Naive thymus-derived CD8-positive, alpha-beta T cell (primary cell): ENCODE measurements at places on chromosomes 7 and 10. TPM values are rescaled to one million over a fixed set of nuclear protein-coding genes. Genes with fewer than 3 reads are reported as not detected.

The GPER1 gene
- total RNA-seq, result not detected

DNA sequence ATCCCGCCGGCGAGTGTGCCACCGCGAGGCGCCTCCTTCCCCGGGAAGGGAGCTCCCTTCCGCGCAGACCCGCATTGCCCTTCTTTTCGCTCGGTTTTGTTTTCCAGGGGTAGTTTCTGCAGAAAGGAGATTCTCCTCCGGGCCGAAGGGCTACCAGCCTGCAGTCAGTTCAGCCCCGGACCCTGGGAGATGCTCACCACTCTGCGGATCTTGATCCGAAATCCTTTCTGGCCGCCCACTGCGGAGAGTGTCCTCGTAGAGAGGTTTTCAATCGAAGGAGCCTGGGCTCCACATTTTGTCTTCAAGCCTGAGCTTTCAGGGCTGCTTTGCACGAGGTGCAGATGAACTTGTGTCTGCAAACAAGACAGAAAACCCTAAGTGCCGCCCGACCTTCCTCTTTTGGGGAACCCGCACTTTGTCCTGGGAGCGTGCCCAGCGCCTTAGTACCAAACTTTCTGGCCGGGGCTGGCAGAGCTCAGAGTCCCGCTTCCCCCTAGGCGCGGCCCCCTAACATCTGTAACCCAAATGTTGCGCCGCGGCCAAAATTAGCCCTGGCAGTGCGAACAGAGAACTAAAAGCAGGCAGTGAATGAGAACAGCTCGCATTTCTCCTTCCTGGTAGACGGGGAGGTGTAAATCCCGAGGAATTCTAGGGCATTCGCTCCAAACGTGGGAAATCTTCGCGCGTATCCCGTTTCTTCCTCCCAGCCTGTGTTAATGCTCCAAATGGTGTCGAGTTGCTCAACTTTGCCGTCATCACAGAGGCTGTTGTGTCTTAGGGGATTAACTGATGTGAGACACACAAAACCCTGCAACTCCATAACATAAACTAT is 6.7 kb upstream of the EN2 start:
- DNase-seq, result no peak

The PCBD1 gene
- total RNA-seq, result 6.0 TPM

The ZNF775 gene
- total RNA-seq, result 5.9 TPM

- DNase-seq, result no peak
Measured at GRCh38 chr7:135184254-135184841, 13.8 kb upstream of the CYREN start.

DNA sequence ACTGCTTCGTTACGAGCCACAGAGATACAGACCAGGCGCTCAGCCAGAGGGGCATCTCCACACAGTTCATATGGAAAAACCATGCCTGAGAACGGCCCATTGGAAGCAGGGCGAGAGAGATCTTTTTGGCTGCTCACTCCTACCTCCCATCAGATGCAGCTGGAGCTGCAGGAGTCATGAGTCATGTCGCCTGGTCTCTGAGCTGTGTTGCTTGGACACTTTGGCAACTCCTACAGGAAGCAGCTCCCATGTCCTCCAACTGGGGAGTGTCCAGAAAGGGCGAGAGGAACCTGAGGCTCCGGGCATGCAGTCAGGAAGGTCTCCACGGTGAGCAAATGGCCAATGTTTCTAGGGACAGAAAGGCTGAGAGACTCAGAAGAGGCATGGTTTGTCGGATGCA is 24.9 kb downstream of the INSIG1 start:
- no peak for DNase-seq

DNA sequence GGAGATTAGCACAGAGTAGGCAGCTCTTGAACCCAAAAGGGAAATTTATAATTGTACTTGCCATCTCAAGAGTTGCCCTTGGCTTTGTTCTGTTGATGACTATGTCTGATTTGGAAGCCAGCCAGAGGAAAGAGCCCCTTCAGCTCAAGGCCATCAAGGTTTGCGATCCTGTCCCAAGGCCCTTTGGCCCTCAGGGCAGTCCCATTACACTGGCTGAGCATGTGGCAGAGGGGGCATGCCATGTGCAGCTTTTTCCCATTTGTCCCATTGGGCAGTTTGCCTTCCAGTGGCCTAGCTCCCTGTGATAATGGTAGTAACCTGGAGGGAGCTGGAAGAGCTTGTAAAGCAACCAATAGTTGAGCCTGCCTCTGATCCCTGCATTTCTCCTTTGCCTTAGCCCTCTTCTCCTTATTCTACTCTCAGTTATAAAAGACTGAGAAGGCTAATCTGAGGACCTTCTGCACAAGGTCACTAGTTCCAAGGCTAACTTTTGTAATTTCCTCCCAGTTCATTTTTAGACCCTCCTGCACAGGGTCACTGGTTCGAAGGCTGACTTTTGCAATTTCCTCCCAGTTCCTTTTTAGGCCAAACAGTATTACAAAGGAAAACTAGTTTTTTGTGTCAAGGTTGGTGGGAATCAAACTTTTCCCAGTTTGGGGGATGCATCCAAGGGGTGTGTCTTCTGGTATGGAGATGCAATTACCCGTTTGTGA is 31.0 kb upstream of the ARHGAP12 start:
- no peak for DNase-seq

The IDI2 gene
- total RNA-seq, result not detected

- DNase-seq, result no peak
Measured at GRCh38 chr10:72353965-72354355, 759 bp downstream of the DNAJB12 start.

The C10orf67 gene
- total RNA-seq, result not detected

- DNase-seq, result no peak
Measured at GRCh38 chr10:846126-846685, 85.3 kb downstream of the LARP4B start.

DNA sequence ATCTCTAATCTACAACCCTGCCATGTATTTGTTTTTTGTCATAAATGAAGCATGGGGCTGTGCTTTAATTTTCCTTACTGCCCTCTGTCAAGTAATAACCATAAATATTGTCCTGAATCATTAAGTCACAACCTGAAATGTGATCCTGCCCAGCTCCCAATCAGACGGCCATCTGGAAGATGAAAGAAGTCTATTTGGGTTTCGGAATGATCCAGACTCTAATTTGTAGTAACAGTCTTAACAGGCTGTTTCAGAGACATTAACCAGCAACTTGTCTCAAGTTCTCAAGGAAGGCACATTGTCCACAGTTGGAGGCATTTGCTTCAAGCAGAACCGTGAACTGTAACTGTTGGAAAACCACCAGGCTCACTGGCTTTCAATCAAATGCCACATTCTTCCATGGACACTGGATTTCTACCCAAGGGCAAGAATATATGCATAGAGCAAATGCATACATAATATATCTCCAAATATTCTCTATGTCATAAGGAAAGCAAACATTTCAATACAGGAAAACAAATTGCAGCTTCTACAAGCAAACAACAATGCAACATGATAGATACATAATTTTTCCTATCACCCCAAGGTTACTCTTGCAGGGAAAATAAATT is 405.2 kb upstream of the NPVF start:
- DNase-seq, result no peak

- DNase-seq, result no peak
Measured at GRCh38 chr7:130946114-130946513, 212.1 kb upstream of the KLF14 start.

DNA sequence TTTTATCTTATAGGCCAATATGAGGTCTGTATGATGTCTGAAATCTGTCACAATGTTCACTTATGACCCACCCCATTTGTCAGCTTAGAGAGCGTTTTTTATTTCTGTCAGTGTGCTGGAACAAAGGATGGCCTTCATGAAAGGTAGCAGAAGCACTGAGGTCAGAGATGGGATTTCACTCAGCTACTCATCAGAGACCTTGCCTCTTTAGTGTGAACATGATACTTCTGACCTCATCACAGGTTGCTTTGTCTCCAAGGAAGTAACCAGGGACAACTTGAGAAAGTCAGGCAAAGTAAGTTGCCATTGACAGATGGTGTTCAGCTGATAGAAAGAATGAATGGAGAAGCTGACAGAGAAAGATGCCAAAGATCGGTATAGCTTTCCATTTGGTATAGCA is 16.3 kb downstream of the YAE1 start:
- no peak for DNase-seq

- no peak for DNase-seq
Measured at GRCh38 chr10:73644767-73645166, 3.5 kb upstream of the MYOZ1 start.

- DNase-seq, result no peak
Measured at GRCh38 chr7:74479961-74480829, 26.5 kb downstream of the GTF2IRD1 start.

DNA sequence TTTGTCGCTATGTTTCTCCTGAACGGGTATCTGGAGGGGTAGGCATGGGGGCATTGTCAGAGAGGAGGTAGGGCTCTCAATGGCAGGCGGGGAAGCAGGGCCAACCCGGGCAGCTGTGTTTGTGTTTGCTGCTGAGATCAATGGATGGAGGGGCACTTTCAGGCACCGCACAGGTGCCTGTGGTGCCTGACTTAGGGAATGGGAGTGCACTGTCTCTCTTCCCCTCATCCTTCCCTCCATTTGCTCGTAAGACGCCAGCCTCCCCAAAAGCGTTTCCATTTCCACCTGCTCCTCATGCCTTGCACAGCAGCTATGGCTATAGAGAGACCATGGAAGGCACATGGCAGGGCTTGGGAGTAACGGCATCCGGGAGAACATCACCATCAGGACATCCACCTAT is 615.9 kb upstream of the FOXK1 start:
- DNase-seq, result no peak

GRCh38 chr10:77531441-77532001 is 106.1 kb downstream of the KCNMA1 start:
- no peak for DNase-seq

- no peak for DNase-seq
Measured at GRCh38 chr7:80473751-80474150, 38.1 kb downstream of the GNAT3 start.

The PON3 gene
- not detected for total RNA-seq

DNA sequence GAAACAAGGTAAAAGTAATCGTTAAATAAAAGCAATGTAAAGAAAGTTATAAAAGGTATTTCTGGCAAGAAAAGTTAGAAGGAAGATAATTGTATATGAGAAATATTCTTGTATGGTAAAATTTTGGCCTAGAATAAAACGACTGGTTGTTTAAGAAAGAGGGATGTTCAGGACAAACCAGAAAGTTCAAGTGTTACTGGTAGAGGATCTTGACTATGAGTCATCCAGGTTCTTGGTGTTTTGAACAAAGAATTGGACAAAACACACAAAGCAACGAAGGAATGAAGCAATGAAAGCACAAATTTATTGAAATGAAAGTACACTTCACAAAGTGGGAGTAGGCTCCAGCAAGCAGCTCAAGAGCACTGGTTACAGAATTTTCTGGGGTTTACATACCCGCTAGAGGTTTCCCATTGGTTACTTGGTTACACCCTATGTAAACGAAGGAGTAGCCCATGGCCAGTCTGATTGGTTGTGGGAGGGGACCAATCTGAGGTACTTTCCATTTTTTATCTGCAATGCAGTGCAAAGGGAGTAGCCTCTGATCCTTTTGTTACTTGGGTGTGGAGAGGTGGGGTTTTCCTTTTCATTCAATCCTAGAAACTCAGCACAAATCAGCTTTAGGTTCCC is 22.4 kb upstream of the GARS1 start:
- no peak for DNase-seq

The NYAP1 gene
- total RNA-seq, result 0.44 TPM

GRCh38 chr7:13327669-13328068 is 640.2 kb downstream of the ARL4A start:
- no peak for DNase-seq

DNA sequence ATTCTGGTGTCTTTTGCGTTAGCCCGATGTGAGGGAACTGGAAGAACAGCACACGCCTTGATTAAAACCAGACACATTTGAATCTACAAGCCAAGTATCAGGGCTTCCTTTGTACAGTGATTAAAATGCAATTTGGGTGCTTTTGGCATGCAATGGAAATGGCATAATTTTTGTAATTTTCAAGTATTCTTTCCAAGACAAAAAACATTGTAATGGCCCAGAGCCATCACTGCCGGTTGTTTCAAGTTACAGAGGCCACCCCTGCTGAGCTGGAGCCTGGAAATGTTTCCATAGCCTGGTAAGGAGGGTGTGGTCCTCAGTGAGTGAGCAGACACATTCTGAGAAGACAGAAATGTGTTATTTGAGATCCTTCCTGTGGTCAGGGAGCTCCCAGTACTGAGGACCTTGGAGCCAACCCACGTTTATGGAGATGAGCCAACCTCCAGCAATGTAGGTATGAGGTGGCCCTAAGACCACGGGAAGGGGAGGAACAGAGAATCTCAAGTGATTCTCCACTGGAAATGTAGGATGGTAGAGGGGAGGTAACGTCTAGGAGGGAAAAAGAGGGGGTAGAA is 20.9 kb downstream of the TEX36 start:
- no peak for DNase-seq

DNA sequence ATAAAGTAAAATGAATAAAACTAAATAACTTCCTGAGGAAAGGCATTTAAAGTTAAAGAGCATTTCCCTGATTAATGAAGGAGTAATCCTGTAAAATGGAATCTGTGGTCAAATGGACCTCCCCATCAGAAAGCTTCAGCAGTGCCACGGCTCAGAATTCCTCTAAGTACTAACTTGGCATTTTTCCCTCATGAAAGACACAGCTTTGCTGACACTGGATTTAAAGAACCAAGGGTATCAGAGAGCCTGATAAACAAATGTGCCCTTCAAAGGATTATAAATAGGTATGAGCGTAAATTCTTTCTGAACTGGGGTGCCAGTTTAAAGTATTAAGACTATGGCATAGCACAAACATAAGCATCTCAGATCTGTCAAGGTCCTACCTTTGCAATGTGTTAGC is 24.2 kb upstream of the RNF148 start:
- no peak for DNase-seq

- DNase-seq, result no peak
Measured at GRCh38 chr7:40311307-40311706, 176.5 kb downstream of the SUGCT start.

DNA sequence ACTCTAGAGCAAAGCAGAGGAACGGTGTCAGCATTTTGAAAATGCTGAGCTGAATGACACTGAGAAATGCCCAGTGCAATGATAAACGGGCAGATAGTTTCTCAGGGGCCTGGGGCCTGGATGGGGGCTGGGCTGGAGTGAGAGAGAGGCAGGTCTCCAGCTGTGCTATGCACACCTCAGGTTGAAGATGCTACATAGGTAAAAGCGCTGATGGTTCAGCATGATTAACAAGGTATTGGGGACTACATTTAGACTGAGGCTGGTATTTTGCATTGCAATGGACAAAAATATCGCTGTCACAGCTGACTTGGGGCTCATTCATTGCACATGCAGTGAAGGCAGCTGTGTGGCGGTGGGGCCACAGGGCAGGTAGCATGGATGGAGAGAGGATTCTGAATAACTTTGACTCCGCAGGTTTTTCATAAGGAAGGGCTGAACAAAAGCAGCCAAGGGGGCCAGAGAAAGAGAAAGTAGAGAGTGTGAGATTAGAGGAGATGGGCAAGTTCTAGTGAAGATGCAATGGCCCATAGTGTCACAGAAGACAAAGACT is 290.8 kb upstream of the ZNF32 start:
- no peak for DNase-seq

- DNase-seq, result no peak
Measured at GRCh38 chr7:131413711-131414110, 86.0 kb downstream of the MKLN1 start.

- DNase-seq, result no peak
Measured at GRCh38 chr7:30995536-30995935, 31.8 kb downstream of the GHRHR start.

DNA sequence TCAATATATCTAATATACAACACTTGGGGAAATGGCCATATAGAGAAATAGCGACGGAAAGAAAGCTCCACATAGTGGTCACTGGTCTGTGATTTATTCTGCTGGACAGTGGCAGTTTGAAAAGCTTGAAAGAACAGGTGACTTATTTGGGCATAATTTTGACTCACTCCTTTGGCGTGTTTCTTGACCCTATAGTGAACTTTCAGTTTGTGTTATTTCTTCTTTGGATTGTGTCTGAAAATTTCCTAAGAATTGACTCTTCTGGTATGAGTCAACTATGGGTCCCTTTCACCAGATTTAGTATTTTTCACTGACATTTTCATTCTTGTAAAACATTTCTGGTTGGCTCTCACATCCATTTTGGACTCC is 25.8 kb upstream of the IMMP2L start:
- DNase-seq, result no peak
